ENCODE measurements at places on chromosomes 1 and 21.

DNA sequence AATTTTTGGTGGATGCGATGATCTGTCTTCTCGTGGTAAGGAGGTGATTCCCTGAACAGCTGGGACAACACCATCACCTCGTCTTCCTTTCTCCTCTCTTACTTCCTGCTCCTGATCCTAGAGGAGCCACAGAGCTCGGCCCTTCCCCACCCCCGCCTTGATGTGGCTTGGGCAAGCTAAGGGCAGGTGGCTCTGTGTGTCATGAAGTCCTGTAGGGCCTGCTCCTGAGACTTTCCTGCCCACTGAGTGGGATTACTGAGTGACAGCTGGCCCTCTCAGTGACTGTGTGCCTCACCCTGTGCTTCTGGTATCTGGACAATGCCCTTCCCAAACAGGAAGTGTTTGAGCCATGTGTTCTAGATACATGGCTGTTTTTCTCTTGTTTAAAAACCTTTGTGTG lies 153.0 kb downstream of the KCNJ6 start:
- DNase-seq, result no peak

- DNase-seq, result no peak
Measured at GRCh38 chr1:159756397-159756796, 24.4 kb upstream of the DUSP23 start.

GRCh38 chr21:17045214-17045853 lies 467.5 kb upstream of the CXADR start:
- no peak for DNase-seq

- DNase-seq, result no peak
Measured at GRCh38 chr1:5927506-5928370, 64.5 kb downstream of the NPHP4 start.

GRCh38 chr1:214017191-214017982 lies 29.6 kb downstream of the PROX1 start:
- DNase-seq, result no peak

GRCh38 chr1:15023205-15023604 lies 130.3 kb upstream of the TMEM51 start:
- no peak for DNase-seq

- no peak for DNase-seq
Measured at GRCh38 chr1:232493869-232494268, 136.1 kb downstream of the SIPA1L2 start.

- DNase-seq, result no peak
Measured at GRCh38 chr1:153752571-153753195, 22.5 kb upstream of the SLC27A3 start.

GRCh38 chr1:160619742-160620277 lies 27.0 kb downstream of the SLAMF1 start:
- no peak for DNase-seq

DNA sequence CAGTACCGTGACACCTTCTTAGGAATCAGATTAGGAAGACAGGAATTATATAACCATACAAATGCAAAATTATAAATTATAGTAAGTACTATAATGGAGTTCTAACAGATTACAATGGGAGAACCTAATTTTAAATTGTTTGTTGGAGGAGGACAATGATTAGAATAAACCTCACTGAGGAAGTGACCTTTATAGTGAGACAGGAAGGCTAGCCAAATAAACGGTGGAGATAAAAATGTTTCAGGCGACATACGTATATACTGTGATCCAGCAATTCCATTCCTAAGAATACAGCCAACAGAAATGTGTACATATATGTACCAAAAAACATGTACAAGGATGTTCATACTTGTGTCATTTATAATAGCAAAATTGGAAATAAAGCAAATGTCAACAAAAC lies 15.2 kb downstream of the SYNJ1 start:
- DNase-seq, result no peak

DNA sequence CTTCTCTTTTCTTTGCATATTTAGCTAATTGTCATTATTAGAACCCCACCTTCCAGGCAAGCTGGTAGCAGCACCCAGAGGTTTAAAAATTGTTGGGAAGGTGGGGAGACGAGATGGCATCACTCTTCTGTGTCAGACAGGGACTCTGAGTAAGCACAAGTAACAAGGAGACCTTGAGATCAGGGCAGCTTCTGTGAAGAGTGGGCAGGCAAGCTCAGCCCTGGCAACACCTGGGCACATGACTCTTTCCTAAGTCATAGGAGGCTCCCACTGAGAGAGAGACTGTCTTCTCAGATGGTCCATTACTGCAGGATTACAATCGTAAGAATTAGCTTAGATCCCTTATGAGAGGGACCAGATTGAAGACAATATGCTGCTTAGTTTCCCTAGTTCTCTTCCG lies 183.5 kb downstream of the BRINP2 start:
- no peak for DNase-seq

DNA sequence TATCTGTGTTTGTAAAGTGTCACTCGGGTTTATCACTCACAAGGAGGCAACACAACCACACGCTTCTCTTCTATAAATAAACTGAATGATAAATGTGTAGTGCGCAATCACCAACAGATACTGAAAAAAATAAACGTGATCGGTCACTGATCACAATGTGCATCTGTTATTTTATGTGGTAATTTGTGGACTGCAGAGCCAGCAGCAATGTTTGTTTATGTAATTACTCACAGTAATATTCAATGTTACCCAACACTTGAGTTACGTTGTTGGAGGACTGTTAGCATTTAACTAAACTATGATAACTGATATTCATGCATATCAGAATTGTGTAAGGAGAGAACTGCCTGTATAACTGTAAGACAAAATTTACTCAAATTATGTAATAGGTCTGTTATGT lies 129.6 kb downstream of the USH2A start:
- no peak for DNase-seq

- no peak for DNase-seq
Measured at GRCh38 chr21:45496151-45496967, 45.9 kb downstream of the SLC19A1 start.
